ENCODE measurements at places on chromosomes 3 and 15.

DNA sequence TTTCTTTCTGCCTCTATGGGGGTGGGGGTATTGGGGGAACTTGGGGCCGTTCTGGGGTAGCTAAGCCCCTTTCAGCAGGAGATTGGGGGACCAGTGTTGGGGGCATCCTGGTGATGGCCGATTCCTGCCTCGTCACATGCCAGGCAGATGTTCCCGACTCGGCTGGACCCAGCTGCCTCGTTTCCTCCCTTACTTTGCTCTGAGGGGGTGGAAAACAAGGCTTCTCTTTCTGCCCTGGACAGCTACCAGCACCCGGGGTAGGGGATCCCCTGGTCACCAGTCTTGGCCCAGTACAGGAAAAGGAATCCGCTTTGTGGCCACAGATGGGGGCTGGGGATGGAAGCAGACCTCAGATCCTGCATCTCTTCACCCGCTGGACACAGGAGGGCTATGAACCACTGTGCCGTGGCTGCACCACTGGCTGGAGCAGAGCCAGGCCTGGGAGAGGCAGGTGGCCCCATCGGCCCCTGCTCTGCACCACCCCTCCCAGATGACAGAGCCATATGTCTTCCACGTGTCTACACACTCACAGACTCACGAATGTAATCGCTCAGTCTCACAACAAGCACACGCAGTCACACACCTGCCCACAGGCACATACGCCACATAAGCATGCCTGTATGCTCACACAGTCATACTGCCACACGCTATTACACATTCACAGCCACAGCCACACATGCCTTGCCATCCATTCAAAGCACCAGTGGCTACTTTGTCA is 12.4 kb downstream of the SNX33 start:
- no peak for DNase-seq

DNA sequence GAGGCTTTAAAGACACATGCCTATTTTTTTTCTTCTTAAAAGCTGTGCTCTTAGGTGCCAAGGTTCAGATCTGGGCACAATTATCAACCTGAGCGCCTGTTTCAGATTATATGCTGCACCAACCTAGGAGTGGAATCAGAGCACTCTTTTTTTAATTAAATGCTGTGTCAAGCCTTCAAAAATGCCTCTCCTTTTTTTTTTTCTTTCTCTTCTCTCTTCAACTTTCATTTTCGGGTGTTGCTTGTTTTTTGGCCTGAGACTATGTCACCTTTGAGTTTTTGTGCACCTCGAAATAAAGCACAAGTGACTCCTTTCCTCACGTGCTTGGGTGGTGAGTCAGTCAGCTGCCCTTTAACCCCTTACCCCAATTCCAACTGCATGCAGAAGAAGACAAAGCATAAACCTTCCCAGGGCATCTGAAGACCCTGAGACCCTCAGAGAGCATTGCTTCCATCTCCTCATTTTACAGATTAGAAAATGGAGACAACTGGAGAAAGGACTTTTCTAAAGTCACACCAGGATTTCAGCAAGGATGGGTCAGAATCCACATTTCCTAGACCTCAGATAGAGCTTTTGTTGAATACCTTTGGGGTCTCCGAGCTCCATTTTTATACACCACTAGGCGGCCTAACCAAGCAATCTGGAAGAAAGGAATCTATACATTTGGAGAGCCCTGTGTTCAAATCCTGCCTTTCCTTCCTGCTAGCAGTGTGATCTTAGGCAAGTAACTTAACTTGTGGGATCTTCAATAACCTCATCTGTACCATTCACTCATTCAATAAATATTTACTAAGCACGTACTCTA is 631 bp upstream of the PRICKLE2 start:
- DNase-seq = no peak

DNA sequence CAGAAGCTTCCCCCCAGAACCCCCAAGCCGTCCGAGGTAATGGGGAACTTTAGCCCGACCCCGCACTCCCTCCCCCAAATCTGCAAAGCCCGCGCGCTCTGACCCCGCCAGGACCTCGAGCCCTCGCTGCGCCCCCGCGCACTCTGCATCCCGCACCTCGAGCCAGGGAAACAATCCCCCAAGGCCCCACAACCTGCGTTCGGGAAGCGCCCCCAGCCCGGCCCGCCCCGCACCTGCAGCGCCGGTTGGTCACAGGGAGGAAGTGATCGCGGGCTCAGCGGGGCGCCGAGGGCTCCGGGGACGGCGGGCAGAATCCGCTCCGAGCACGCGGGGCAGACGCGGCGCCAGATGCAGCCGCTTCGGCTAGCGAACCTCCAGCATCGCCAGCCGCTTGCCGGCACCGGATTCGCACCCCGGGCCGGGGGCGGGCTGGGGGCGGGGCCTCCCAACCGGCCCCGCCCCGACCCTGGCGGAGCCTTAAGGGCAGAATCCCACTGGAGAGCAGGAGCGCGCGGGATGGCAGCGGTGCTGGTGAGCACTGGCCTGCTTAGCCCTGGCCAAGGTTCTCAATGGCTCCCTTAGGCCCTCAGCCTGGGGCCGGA is at the start of gene CAMKV:
CAMKV (minus strand) TSS at position 382 of the 602 bp plus-strand sequence. CDS start 7,518 bp downstream, outside the sequence.
- DNase-seq = no peak

DNA sequence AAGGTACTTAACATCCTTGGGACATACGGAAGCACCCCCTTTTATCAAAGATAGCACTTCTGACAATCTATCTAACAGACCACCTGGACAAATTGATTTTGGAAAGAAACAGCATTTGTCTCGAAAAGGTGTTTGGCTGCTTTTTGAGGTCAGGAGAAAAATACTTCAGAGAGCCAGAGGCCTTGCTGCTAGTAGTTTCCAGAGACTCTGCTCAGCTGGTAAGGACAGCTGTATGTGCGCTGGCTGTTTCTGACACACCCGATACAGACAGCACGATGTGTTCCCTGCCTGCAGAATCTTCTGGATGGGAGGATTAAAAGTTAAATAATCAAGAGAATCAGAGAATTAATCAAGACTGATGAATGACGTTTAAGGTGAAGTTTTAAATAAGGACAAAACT is 15.6 kb upstream of the GYG1 start:
- DNase-seq = no peak

DNA sequence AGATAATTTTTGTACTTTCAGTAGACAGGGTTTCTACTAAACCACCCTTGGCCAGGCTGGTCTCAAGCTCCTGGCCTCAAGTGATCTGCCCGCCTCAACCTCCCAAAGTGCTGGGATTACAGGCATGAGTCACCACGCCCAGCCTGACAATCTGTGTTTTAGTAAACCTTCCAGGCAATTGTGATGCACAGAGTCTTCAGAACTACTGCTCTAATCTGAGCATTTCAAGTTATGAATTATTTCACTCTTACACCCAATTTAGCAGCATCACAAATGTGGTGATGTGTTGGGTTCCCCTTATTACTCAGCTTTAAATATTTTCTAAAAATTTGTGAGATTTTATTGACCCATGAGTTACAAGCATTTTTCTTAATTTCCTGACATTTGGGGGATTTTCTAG is 94.4 kb downstream of the ULK4 start:
- DNase-seq = no peak

- no peak for DNase-seq
These were observed 436.9 kb upstream of the ZNF717 start for GRCh38 chr3:76222201-76222600.

DNA sequence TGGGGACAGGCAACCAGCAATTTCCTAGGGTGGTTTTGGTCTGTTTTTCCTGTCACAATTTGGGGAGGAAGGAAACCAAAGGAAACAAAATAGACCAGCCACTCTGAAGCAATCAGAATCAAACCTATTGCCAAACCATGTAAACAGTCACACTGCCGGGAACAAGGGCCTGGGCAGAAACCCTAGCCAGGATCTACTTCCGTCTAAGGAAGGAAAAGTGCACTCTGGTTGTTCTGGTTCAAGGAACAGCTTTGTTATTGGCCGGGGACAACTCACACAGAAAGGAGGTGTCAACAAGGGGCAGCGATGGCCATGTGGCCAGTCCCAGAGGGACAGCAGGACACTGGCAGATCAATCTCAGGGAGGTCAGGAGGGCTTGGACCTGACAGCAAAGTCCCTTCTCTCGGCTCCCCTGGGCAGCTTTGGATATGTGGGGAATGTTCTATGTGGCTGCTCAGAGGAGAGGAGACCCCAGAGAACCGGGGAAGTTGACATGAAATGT is 17.5 kb upstream of the RAD18 start:
- DNase-seq = no peak

- no peak for DNase-seq
These were observed 265.0 kb downstream of the OPA1 start for GRCh38 chr3:193857996-193858395.

DNA sequence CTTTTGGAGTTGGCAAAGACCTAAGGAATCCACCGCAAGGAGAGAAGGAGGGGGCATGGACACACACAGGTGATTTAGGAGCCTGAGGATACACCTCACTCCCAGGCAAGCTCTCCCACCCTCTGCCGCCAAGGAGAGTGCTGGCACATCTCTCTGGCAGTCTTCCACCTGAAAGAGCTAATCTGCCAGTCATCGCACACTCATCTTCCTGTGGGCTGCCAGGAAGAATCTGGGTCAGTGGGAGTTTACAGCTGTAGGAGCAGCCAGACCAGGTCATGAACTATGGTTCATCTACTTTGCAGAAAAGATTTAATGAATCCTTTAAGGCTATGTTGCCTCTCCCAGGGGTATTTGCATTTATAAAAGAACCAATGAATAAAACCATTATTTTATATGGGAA is 170.6 kb upstream of the TSC22D2 start:
- DNase-seq = no peak

DNA sequence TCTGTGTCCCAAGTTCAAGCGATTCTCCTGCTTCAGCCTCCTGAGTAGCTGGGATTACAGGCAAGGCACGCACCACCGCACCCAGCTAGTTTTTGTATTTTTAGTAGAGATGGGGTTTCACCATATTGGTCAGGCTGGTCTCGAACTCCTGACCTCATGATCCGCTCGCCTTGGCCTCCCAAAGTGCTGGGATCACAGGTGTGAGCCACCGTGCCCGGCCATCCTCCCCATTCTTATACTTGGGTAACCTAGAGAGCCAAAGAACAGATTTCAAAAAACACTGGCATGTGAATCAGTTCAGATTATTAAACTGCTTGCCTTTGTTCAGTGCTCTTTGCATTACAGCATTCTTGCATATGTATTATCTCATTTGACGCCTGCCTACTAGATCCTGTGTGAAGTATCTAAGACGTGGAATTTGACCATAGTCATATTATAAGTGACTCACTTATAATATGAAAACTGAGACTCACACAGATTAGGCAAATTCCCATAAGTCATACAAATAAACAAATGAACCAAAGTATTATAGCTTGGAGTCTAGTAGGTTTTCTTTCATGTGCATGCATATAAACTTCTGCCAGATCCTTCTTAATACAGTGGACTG is 123.5 kb downstream of the UNC13C start:
- DNase-seq = no peak

DNA sequence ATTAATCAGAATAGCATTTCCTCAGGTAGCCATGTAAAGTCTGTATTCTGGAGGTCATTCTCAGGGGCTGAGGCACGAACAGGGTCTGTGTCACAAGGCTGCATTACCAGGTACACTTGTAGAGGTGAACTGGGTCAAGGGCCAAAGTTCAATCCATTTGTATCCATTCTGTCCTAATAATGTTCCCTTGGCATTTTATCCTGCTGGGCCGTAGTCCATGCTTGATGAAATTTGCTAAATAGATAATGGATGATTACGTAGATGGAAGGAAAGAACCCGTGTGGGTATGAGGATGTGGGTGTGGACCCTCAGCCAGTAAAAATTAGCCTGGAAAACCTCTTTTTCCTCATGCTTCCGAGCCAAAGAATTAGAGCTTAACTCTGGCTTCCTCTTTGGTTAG is 785.9 kb downstream of the GRM7 start:
- DNase-seq = no peak

DNA sequence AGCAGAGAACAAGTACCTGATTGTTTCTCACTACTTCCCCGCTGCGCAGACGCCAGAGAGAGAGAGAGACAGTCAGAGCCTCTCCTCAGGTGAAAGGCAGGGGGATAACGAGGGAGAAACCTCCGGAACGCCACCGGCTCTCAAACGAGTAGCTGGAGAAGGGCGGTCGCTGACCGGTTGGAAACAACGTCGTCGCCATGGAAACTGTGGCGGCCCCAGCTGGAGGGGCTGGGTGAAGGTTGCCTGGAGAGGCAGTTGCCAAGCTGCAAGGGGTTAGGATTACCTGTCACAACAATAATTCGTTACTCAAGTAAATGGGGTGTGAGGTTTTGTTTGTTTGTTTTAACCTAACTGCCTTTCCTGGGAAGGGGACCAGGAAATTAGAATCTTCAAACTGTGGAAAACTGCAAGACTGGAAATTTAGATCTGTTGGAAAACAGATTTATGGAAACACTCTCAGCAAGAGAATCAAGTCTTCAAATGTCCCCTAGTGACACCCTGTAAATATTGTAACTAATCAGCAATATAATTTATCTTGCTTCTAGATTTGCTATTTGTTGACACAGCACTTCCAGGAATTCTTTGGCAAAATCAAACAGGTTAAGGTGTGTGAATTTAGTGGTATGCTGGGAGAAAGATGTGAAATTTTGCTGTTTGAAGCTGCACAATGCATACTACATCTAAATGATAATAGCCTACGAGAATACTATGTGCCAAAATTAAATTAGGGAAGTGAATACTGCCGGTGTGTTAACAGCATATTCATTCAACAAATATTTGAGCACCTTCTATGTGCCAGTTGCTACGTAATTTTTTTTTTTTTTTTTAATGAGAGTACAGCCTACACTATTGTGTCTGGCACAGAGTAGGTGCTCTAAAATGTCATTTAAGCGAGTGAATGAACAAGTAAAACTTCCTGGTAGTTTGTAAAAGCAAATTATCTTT is at the start of gene DNAH12:
DNAH12 (minus strand) TSS at position 164 of the 945 bp plus-strand sequence. CDS start 1,474 bp downstream, outside the sequence.
- no peak for DNase-seq
